Effector memory CD8-positive, alpha-beta T cell (primary cell): ENCODE measurements at places on chromosomes 13 and 19.

GRCh38 chr19:32101206-32101605 lies 244.2 kb upstream of the ZNF507 start:
- no peak for DNase-seq

DNA sequence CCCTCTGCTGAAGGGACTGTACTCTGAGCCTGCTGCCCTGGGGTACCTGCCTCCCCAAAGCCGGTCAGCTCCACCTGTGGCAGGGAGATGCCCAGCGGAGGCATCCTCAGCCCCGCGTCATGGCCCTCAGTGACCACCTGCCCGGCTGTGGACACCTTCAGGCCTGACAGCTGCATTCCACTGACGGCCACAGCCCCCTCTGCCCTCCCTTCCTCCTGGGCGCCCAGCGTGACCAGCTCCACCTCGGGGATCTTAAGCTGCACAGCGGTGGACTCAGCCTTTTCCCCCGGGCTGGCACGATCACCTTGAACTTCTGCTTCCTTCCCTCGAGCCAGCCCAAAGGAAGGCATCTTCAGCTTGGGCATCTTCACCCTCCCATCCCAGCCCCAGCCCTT lies 4.8 kb upstream of the HIPK4 start:
- DNase-seq = no peak

DNA sequence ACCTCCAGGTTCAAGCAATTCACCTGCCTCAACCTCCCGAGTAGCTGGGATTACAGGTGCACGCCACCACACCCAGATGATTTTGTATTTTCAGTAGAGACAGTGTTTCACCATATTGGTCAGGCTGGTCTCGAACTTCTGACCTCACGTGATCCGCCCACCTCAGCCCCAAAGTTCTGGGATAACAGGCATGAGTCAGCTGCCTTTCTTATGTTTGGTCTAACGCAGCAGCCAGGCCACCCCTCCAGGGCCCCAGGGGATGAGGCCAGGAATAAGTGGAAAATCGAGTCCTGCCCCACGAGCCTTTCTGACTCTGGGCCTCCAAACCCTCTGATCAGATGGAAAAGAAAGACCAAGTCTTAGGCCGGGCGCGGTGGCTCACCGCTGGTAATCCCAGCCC lies 44.5 kb downstream of the CERS4 start:
- no peak for DNase-seq

DNA sequence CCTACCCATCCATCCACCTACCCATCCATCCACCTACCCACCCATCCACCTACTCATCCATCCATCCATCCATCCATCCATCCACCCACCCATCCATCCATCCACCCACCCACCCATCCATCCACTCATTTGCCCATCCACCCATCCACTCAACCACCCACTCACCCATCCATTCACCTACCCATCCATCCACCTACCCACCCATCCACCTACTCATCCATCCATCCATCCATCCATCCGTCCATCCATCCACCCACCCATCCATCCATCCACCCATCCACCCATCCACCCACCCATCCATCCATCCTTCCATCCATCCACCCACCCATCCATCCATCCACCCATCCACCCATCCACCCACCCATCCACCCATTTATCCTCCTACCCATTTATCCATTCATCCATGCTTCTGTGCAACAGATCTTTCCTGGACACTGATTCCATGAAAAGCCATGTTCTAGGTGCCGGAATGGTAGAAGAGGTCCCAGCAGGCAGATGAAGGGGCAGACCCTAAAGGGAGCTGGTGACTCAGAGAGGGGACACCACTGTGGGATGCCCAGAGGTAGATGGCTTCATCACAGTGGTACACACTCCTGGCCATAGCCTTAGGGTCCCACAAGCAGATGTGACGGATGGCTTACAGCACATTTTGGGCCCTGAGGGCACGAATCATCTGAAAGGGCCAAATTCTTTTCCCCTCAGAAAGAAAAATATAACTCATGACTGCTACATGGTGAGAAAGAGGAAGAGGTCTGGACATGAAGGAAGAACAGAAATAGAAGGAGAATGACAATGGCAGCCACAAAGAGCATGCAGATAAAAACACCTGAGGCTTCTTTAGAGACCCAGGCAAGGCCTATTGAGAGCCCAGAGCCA lies 76.0 kb downstream of the KCTD15 start:
- DNase-seq = no peak

DNA sequence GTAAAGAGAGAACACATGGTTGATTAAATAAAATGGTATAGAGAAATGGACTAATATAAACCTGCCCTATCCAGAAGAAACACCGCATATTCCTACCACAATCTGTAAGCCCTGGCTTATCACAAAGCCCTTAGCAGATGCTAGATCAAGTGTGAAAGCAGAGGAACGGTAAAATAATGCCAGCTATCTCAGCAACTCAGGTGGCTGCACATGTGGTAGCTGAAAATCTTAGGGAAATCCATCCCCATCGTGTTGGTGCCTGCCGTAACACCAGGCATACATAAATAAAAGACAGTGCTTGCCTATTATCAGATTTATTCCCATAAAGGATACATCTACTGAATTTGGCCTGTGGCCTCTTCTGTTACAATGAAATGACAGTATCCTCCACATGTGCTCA lies 304.1 kb upstream of the MAB21L1 start:
- no peak for DNase-seq

- DNase-seq = peak; percentile 21
These were observed 407.2 kb downstream of the KCNRG start for GRCh38 chr13:50422181-50423148.

GRCh38 chr13:62767473-62767872 lies 1351.8 kb upstream of the PCDH20 start:
- no peak for DNase-seq

DNA sequence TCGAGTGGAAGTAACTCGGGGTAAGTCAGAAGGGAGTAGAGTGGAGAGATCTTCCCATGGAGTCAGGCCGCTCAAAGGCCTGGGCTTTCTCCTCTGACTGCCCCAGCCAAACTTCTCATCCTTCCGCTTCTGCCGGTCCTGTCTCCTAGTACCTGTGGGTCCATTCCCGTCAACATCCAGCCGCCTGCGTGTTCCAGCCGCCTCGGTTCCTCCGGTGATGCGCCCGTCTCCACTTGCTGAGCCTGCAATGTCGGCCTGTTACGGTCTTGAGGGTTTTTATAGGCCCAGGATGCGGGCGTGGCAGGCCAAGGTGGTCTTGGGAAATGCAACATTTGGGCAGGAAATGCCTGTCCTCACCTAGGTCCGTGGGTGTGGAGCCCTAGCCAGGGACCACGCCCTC lies 38.3 kb downstream of the RASL11A start:
- DNase-seq = no peak

DNA sequence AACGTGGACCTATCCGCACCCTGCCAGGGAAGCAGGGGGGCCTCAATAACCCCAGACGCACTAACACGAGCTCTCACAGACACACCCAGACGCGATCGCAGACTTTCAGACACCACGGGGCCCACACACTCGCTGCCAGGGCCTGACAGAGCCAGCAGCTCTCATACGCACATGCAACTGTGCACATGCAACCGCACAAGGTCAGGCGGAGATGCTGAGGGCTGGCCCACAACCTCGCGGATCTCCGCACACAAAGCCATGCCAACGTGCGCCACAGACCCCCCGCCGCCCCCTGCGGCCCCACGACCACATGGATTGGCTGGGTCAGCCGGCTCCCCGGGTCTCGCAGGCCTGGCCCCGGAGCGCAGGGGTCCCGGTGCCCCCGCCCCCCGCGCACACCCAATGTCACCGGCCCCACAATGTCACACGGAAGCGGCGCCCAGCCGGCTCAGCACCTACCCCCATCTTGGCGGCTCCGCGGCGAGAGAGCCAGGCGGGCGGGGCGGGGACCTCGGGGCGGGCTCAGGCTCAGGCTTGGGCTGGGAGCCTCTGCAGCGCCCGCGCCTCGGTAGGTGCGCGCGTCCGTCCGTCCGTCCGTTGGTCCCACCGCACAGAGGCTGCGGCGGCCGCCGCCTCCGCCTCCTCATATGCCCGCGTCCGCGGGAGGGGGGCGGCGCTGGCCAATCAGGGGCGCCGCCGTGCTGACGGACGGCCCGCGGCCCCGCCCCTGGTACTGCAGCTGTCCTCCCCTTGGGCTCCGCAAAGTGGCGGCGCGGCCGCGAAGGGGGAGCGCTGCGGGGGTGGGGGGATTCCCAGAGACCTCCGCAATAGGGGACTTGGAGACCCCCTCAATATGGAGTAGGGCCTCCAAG lies at the start of gene ATP1A3:
TSS of gene ATP1A3 (minus strand) at position 619 of the 872 bp plus-strand sequence. CDS start at position 465, 154 bp downstream.
- DNase-seq = peak; percentile 59

- DNase-seq = peak; percentile 46
These were observed 18.8 kb downstream of the PDCD5 start for GRCh38 chr19:32599736-32600157.

DNA sequence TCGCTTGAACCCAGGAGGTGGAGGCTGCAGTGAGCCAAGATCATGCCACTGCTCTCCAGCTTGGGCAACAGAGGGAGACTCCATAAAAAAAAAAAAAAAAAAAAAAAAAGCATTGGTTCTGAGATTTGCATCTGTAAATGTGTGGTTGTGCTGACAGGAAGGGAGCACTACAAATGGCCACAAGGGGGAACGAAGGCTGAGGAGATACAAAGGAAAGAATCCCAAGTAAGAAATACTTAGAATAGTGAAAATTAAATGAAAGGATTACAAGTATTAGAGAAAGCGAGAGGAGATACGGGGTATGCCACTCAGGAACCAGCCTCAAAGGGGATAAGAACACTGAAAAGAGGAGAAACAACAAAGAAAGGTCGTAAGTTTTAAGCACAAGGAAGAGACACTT lies 284.9 kb downstream of the KLF12 start:
- no peak for DNase-seq
